ENCODE measurements at places on chromosomes 6 and 20.

- no peak for DNase-seq
These were observed 19.2 kb downstream of the TREML4 start for GRCh38 chr6:41247288-41247865.

GRCh38 chr6:47335466-47335865 lies 25.8 kb upstream of the TNFRSF21 start:
- peak; percentile 92 for DNase-seq

GRCh38 chr6:91428296-91428695 lies 841.4 kb upstream of the MAP3K7 start:
- DNase-seq: no peak

DNA sequence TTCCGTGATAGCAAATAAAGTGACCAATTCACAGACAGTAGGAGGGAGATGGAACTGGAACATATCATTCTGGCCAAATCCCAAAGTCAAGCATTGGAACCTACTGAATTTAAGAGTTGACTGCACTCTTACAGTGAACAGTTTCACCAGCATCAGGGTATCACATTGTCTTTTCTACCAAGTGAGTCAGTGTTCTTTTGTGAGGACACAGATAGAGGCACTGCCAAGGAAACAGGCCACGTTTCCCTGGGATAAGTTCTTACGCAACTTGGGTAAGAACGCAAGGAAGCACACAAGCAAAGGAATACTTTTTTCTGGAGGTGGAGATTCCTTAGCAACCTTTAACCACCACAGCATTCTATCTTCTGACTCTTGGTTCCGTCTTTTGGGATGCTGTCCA lies 28.6 kb upstream of the ENPP5 start:
- DNase-seq: no peak

DNA sequence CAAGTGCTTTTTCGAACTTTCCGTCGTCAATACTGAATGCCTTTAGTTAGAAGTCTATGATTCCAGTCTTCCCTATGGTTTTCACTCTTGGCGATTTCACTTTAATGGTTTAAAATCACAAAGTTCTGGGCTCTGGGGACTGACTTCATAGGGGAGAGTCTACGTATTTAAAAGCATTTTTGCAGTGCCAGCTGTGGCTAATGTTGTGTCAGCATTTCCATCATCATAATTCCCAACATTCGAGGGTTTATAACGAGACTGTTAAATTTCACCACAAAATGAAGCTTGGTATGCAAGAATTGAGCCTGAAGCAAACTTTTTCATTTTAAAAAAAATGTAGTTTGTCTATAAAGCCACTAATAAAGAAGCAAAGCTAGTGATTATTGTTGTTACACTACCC lies 242.7 kb downstream of the SOX4 start:
- no peak for DNase-seq

GRCh38 chr6:105902401-105903031 lies 183.6 kb upstream of the PRDM1 start:
- DNase-seq: no peak

GRCh38 chr6:20180935-20181334 lies 31.3 kb downstream of the MBOAT1 start:
- DNase-seq: peak; percentile 5

- peak; percentile 65 for DNase-seq
These were observed 816 bp upstream of the MAN1A1 start for GRCh38 chr6:119350202-119350951.

DNA sequence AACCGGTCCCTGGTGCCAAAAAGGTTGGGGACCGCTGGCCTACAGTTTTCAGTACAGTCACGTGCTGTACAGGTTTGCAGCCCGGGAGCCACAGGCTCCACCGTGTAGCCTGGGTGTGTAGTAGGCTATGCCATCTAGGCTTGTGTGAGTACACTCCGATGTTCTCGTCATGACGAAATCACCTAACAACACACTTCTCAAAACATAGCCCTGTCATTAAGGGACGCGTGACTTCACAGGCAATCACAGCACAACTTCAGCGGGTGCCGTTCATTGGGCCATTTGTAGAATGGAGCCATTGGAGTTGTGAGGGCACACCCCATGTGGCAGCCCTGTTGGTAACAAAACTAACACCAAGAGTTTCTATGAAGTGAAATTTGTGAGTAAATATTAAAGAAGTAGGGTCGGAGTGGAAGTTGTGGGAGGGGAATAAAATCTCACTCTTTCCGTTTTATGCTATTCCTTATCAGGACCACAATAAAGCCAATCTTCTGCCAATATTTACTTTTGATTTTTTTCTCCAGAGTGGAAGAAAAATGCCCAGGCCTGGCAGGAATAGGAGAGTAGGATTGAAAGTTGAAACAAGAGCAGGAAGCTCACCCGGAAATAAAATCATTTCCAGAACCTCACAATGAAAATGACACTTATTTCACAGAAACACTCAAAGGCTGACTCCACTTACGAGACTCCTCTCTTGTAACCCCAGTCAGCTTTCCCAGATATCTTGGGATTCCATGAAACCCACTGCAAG lies 63.7 kb upstream of the PTPN1 start:
- no peak for DNase-seq

GRCh38 chr20:52404671-52405070 lies 213.1 kb upstream of the ZFP64 start:
- DNase-seq: no peak

DNA sequence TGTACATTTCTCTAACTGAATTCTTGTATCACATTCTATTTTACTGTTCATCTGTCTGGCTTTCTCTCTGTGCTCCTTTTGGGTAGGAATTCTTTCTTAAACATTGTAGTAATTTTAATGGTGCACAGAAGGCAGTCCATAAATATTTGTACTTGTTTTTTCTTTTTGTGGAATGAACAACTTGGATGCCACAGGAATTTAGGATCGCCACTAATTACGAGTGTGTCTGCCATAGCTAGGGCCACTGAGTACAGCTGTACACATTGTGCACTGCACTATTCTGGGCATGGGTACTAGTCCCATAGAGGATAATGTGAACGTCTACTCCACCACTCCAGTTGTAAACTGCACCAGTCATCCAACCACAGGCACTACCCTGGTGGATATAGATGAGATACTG lies 39.3 kb upstream of the TMEM200A start:
- no peak for DNase-seq

- DNase-seq: no peak
These were observed 1.7 kb downstream of the THBD start for GRCh38 chr20:23047738-23048214.
